ENCODE measurements at places on chromosomes 3 and 15.

- no peak for DNase-seq
These were observed 1020.3 kb downstream of the NAALADL2 start for GRCh38 chr3:175879417-175879816.

DNA sequence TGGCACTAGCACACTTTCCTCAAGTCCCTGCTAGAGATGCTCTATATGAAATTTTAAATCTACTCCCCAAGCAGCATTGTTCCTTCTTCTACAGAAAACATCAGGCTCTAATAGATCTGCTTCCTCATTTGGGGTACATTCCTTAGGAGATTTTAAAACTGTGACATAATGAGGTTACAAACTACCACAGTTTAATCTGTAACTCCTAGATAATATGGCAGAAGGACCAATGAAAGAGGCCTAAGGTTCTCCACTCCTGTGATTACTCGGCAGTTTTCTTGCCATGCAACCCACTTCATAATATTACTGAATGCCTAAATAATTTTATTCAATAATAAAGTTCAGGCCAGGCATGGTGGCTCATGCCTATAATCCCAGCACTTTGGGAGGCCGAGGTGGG is 16.1 kb downstream of the ZNF106 start:
- DNase-seq = no peak

- no peak for DNase-seq
These were observed 819 bp downstream of the KLHL40 start for GRCh38 chr3:42685891-42686820.

DNA sequence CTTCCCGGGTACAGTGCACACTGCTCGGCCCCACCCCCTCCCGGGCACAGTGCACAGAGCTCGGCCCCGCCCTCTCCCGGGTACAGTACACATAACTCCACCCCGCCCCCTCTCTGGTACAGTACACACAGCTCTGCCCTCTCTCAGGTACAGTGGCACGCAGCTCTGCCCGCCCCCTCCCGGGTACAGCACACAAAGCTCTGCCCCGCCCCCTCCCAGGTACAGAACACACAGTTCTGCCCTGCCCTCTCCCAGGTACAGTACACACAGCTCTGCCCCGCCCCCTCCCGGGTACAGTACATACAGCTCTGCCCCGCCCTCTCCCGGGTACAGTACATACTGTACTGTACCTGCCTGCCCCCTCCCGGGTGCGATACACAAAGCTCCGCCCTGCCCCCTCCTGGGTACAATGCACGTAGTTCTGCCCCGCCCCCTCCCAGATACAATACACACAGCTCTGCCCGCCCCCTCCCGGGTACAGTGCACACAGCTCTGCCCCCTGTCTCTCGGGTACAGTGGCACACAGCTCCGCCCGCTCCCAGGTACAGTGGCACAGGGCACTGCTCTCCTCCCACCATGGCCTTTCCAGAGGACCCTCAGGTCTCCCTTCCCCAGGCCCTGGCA is 16.4 kb upstream of the PRR20G start:
- DNase-seq = no peak

- DNase-seq = no peak
These were observed 585.8 kb downstream of the NLGN1 start for GRCh38 chr3:173983343-173983742.

DNA sequence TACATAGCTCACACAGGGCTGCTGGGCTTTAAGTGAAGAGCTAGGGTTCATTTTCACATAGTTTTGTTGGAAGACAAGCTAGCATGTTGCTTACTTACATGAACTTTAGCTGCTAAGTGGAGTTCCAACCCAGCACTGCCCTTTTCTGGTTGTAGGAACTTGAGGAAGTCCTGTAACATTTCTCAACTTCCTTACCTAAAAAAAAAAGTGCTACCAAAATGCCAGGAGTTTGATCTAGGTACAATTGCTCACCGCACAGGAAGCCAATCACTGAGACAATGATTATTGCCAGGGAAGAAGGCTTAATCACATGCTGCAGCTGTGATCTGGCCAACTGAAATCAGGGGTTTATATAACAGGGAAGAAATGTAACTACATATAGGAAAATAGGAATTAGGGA is 52.8 kb downstream of the IL12A start:
- no peak for DNase-seq

DNA sequence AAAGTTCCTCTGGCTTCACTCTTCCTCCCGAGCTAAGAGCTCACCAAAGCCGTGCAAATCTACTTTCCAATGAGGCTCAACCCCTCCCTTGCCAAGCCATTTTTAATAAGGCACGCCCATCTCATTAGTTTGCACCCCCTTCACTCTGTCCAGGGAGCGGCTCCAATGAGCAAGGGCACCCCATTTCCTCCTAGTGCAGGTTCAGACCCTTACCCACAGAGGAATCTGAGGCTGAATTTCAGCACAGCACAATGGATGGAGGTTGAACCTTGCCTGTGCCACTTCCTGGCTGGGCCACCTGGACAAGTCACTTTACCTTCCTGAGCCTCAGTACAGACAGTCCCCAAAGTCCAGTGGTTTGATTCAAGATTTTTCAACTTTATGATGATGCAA is 25.4 kb downstream of the XPC start:
- no peak for DNase-seq

DNA sequence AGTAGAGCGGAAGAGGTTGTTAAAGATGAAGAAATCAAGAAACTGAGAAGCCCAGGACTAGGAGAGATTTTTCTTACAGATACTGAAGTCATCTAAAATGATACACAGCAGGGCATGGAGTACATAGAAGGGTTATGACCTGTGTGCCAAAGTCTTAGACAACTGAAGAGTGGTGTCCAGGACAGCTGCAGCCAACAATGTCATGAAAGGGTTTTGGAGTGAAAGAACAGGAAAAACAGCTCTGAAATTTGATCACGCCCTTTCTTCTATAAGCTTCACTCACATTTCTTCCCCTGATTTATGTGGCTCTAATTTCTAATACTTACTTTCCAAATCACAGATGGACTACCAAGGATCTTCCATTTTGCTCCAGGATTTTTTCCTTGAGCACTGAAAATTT is 3.0 kb downstream of the CFAP20DC start:
- no peak for DNase-seq

GRCh38 chr15:101407439-101407838 is 82.1 kb downstream of the PCSK6 start:
- no peak for DNase-seq

- DNase-seq = no peak
These were observed 19.9 kb upstream of the ABHD2 start for GRCh38 chr15:89068325-89068784.

GRCh38 chr3:37545479-37545878 is 316.2 kb upstream of the CTDSPL start:
- DNase-seq = no peak

- DNase-seq = no peak
These were observed 101.1 kb downstream of the LRIG1 start for GRCh38 chr3:66399529-66400232.

- no peak for DNase-seq
These were observed 365.6 kb downstream of the PTPRG start for GRCh38 chr3:61926923-61927322.

- DNase-seq = no peak
These were observed 13.1 kb downstream of the RYK start for GRCh38 chr3:134237454-134238145.

GRCh38 chr3:59425371-59425770 is 375.5 kb upstream of the CFAP20DC start:
- no peak for DNase-seq

- no peak for DNase-seq
These were observed 15.3 kb downstream of the ZBTB38 start for GRCh38 chr3:141383555-141384129.

DNA sequence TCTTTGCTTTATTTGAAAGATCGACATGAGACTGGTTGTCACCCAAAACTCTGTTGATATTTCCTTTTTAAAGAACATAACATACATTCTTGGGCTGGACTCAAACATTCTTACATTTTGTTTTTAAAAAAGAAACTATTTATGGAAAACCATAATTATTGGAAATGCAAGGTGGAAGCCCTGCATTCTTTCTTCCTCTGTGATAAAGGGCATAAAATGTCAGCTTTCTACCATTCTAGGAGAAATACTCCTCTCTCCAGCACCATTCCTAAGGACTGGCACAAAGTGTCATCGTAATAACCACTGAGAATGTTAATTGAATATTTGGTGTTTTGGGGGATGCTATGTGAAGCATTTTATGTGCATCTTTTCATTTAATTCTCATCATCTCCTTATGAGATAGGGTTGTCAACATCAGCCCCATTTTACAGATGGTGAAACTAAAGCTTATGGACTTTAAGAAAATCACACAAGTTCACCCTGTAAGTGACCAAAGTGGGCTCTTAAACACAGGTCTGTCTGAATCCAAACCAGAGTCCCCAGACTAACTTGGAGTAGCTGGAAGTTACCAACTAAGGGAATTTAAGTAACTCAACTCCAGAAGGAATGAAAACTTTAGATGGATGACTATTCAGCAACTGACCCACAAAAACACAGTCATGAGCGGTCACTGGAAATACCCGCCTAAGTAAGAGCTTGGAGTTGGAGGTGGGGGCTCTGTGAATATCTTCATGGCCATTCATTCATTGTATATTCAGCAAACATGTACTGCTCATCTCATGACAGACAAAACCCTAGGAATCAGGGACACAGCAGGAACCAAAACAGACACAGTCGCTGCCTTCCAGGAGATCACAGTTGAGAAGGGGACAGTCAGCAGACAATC is 45.9 kb upstream of the LMCD1 start:
- no peak for DNase-seq

- no peak for DNase-seq
These were observed 24.8 kb upstream of the MBNL1 start for GRCh38 chr3:152243721-152244516.

DNA sequence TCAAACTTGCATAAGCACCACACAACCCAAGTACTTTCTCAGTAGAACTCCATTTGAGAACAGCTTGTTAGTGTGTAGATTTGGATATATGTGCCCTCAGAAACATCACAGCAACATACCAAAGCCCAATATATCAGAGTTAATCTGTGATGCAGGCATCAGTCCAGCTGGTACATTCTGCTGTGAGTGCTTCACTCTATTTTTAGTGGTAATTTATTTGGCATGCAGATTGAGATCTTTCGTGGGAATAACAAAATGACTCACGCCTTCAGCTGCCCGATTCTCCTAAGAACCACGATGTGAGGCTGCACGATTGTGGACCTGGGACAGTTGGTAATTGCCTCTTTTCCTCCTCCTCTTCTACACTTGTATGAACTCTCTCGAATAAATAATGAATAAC is 730.7 kb downstream of the SQOR start:
- DNase-seq = peak; percentile 26

DNA sequence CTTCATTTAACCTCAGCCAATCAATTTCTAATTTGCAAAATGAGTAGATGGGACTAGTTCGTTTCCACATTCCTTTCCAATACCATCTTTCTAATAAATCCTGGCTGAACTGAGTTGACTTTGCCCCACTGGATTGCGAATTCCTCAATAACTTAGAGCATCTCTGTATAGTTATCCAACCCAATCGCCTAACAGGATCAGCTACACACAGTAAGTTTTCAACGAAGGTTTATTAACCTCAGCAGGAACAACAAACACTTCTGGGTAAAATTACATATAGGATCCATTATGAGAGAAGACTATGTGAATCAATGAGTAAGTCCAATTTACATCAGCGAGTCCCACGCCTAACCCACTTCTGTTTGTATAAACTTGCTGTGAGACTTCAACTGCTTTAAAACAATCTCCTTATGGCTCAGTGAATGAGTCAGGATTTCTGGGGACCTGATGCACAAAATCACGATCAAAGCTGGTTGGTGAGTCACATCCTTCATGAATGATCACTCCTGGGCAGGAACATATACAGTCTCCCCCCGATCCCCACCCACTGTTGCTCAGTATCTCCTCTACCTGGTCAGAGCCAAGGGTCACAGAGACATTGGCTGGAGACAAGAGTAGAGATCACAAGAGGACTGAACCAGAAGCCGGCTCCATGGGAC is 142.8 kb downstream of the EDEM1 start:
- no peak for DNase-seq

DNA sequence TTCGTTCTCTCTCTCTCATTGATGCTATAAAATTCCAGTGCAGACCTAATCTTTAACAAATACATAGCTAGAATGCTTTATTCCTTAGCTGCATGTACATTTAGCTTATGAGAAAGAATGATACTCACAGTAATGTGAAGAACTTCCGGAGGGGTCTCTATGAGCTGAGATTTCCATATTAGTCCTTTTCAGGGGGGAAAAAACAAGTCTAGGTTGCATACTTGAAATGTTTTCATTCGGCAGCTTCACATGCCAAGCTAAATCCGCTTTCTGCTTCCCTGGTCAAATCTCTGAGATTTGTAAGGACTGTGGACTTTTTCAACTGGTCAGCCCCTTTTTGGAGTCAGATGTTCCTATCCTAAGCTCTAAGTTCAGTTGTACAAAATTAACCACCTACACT is 111.5 kb upstream of the COL8A1 start:
- no peak for DNase-seq

- no peak for DNase-seq
These were observed 25.2 kb downstream of the GASK1A start for GRCh38 chr3:43004282-43004681.

DNA sequence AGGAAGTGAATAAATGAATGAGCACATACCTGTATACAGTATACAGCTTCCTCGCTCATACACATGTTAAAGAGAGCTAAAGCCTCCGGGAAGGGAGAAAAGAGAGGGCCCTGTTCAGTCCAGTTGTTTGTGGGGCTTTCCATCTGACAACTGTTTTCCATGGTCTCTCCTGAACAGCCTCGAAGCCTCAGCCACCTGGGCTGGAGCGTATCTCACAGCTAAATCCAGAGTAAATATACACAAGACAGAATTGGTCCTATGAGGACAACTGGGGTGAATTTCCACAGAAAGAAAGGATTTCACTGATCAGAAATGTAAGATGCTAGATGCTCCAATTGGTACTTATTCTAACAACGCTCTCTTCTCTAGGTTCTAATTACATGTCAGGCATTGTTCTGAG is 103.5 kb downstream of the LIPC start:
- no peak for DNase-seq

DNA sequence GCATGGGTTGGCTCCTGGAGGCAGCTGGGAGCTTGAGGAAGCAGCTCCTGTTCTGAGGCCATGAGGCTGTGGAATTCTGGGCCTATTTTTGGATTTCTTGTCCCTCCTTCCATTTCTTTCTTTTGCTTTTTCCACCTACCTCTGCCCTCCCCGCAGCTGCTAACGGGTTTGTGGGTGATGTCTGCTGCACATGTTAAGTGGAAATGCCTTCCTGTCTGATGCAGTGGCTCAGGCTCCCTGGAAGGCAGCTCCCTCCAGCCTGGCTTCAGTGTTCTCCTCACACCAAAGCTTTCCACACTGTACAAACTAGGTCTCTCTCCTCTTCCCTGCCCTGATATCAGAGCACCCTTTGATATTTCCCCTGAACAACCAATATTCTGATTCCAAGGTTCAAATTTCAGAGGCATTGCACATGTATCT is 33.8 kb upstream of the ESYT3 start:
- no peak for DNase-seq
